ENCODE measurements at places on chromosomes 5 and 9. TPM values are rescaled to one million over a fixed set of nuclear protein-coding genes. Genes with fewer than 3 reads are reported as not detected.

DNA sequence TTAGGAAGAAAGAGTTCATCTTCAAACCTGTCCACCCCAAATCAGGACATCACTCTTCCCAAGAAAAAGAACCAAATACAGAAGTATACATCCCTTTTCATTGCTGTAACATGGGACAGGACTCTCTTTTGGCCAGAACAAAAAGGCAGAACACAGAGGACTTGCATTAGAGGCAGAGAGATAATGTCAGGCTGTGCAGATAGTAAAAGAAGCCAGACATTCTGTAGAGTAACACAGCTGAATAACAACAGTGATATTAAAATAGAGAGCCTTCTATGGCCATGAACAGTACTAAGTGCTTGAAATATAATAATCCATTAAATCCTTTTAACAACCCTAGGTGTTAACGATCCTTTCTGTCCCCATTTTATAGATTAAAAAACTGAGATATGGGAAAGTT, 437.2 kb downstream of the NFIB start:
- DNase-seq: no peak

The PCDHGB7 gene
- total RNA-seq: 0.52 TPM

DNA sequence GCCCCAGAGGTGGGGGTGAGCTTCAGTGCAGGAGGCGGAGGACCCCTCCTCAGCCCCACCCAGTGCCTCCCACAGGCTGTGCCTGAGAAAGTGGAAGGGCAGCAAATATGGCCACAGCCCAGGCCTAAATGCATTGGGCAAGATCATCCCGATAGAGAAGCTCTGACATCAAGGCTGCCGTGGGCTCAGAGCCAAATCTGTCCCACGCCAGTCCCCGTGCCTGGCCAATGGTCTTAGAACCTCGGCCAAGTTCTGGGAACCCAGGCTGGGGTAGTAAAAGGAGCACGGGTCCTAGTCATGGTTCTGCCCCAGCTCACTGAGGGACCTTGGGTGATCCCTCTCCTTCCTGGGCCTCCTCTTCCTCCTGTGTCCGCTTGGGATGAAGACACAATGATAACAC, 27.7 kb upstream of the TNIP1 start:
- no peak for DNase-seq

GRCh38 chr9:98168941-98169488, 23.4 kb downstream of the CORO2A start:
- no peak for DNase-seq

The PALM2AKAP2 gene
- total RNA-seq: 16.5 TPM

- DNase-seq: no peak
Observed at GRCh38 chr5:175021841-175022625, 297.7 kb downstream of the MSX2 start.
